ENCODE measurements at places on chromosomes 5 and 9.

DNA sequence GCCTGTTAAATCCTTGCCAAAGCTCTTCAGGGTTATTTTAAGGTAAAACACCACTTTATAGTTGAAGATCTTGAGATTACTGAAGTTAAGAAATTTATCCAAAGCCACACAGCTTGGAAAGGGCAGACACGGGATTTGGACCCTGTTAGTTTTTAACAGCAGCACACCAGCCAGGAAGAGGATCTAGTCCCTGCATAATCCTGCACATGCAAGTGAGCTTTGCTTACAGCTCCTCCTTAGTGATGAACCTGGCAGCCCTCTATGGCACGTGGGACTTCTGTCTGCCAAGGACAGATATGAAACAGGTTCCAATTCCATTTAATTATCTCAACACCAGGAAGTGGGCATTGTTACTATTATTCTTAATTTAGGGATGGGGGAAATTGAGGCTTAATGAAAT is 108.7 kb downstream of the TRIM32 start:
- DNase-seq, result peak; percentile 16

- no peak for DNase-seq
These were observed 420.4 kb downstream of the KIAA0825 start for GRCh38 chr5:94197970-94198369.

GRCh38 chr9:117218951-117219350 is 195.9 kb downstream of the ASTN2 start:
- peak; percentile 56 for DNase-seq

DNA sequence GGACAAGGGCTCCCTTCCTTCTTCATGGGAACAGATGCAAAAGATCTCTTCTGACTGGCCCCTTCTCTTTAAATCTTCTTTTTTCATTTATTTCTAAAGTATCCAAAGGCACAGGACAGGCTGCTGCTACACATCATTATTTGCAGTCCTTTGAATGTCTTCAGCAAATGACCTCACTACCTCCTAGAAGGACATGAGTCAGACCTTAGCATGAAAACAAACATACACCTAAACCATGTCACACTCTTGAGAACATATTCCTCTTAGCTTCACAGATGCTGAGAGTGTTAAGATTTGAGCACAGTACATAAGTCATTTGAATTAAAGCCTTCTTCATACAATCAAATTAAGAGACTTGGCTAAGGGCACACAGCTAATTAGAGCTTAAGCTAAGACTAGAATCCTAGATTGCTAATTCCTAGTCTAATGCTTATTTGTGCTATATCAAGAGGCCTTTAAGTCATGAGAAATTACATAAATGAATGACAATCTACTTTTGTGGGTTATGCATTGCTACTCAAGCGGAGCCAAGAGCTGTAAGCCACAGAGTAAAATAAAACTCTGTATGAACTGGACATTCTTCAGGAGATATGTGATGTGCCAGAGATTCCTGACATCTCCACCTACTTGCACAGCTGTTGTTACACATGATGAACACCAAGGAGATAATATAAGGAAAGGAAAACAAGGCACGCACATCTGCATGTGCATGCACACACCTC is 109.1 kb upstream of the PTGER4 start:
- no peak for DNase-seq

GRCh38 chr9:2043243-2043642 is 28.1 kb downstream of the SMARCA2 start:
- DNase-seq, result no peak

DNA sequence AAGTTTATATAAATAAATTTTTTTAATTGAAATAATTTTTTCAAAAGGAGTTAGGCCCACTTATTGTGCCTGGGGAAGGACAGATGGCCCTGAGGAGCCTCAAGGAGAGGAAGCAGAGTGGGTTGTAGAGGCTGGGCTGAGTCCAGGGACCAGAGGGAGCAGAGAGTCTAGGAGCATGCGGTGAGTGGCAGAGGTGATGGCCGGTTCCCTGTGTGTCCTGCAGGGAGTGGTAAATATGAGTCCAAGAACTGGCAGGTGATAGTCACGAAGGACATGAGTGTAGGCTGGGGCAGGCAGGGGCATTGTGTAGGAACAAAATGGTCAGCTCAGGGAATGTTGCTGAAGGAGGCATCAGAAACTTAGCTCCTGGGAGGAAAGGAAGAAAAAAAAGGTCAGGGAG is 8.3 kb upstream of the BTNL9 start:
- no peak for DNase-seq

- no peak for DNase-seq
These were observed 179.7 kb downstream of the C9orf152 start for GRCh38 chr9:110028271-110028670.

- DNase-seq, result no peak
These were observed 61.2 kb upstream of the ALDH1A1 start for GRCh38 chr9:73014011-73014410.

GRCh38 chr9:130143279-130143893 is 28.8 kb upstream of the NCS1 start:
- no peak for DNase-seq

GRCh38 chr5:89930591-89931392 is 478.8 kb downstream of the CETN3 start:
- no peak for DNase-seq

DNA sequence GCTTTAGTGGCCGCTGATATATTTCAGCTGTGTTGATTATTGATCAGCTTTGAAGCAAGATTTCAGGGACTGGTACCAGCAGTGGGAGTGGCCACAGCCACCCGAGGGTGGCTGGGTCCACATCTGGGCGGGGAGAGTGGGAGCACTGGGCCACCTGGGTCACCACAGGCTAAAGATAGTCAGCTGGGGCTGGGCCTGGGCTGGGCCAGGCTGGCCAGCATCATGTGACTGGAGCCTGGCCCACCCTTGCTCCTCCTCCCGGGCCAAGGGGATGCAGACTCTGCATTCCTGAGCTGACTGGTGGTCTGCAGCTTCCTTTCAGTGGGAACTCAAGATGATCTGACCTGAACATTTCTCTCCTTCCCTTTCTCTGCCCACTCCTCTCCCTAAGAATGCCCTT is 27.1 kb downstream of the LARP1 start:
- no peak for DNase-seq

DNA sequence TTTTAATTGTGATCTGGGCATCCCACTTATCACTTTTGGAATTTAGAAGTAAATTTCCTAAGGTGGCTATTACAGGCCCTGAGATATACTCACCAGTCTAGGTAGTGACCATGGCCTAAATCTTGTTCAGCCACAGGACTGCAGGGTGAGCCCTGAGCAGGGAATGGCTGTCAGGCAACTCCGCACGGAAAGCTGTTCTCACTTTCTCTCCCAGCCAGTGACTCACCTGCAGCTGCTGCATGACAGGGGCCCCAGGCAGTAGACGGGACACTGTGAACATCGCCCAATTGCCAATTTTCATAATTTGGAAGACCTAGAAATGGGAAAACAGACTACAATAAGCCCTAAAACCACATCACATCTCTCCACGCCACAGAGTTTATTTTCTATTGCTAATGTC is 69.6 kb upstream of the TAF1L start:
- no peak for DNase-seq

DNA sequence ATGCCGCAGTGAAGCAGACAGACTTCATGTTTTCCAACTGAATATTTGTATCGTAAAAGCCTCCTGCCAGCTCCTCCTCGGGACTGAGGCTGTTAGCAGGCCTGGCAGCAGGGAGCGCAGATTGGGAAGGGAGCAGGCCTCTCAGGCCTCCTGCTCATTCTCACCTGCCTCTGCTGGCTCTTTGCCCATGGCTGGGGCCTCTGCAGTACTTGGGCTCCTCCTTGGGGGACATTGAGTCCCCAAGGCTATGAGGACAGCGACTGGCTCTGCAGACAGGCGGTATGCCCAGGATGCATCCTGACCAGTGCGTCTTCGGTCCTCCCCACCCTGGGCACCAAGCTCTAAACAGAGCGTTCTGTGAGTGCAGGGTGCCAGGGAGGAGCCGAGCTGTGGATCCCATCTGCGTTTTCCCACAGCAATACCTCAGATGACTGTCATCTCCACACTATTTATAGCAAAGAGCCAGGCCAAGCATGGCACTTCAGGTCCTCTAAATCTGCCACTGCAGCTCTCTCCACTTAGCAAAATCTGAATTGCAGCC is 38.7 kb downstream of the TSTD2 start:
- DNase-seq, result peak; percentile 93

- DNase-seq, result peak; percentile 48
These were observed 341.0 kb upstream of the CD180 start for GRCh38 chr5:67537439-67538148.

DNA sequence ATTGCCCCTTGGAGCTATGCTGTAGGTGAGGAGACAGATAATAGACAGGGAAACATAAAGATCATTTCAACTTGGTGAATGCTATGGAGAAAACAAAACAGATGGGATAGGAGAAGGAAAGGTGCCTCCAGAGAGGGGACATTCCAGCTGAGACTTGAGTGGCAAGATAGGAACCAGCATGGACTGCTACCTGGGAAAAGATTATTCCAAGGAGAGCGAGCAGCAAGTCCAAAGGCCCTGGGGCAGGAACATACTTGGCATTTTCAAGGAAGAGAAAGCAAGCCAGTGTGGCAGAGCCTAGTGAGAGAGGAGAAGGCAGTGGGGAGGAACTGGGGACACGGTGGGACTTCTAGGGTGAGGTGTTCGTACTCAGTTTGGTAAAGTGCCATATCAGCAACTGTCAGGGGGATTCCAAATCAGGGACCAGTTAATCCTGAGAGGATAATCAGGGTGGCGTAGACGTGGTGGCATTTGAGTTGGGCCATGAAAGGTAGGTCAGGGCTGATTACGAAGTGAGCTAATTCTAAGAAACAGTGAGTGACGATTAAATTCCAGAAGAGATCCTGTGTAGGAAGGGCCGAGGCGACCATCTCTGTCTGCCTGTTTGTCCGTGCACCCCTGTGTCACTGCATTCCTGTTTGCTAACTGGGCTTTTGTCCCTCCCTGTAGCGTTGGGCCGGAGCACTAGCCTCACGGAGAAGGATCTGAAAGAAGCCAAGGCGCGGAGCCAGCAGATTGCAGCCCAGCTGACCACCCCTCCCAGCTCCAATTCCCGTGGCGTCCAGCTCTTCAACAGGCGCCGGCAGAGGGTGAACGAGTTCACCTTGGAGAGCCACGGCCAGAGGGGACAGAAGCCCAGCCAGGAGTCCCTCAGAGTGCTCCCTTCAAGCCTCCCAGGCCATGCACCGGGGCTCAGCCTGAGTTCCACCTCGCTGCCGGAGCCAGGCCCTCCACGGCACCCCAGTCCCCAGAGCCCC is 7.1 kb downstream of the SYNPO start:
- no peak for DNase-seq

GRCh38 chr9:37374892-37375291 is 47.6 kb upstream of the GRHPR start:
- no peak for DNase-seq

DNA sequence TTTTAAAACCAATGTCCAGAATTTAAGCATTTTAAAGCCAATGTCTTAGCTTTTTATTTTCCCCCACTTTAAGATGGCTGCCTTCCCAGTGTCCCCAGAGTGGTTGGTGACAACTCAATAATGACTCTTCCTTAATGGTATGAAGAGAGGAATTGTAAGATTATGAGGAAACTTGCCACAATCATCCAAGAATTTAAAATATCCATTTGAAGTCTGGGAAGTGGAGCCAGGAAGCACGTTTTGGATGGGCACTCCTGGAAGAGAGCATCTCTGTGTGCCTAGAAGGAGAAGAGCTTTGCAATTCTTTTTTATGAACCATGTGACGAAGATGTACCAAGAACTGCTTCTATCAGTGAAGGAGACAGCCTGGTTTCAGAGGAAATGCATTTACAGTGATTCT is 11.3 kb upstream of the IGFBPL1 start:
- no peak for DNase-seq

GRCh38 chr5:66757219-66757833 is 161.1 kb downstream of the MAST4 start:
- DNase-seq, result peak; percentile 86

- DNase-seq, result no peak
These were observed 9.2 kb downstream of the PRR16 start for GRCh38 chr5:120473332-120473731.

- DNase-seq, result no peak
These were observed 176.0 kb downstream of the ATP10B start for GRCh38 chr5:160675988-160676387.

DNA sequence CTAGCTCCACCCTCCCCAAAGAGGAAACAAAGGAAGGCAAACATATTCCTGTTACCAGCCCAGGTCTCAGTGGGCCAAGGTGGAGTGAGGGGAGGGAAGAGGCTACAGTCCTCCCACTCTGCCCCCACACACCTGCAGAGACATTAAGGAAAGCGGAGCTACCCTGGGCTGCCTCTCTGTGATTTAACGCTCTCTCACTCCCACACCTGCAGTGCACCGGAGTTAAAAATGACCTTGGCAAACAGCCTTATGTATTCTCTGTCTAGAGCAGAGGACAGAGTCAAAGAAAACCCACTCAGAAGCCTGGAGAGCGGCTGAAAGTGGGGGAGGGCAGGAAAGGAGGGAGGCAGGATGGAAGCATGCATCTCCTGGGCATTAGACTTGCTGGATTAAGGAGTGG is 32.7 kb downstream of the KCNIP1 start:
- peak; percentile 94 for DNase-seq

DNA sequence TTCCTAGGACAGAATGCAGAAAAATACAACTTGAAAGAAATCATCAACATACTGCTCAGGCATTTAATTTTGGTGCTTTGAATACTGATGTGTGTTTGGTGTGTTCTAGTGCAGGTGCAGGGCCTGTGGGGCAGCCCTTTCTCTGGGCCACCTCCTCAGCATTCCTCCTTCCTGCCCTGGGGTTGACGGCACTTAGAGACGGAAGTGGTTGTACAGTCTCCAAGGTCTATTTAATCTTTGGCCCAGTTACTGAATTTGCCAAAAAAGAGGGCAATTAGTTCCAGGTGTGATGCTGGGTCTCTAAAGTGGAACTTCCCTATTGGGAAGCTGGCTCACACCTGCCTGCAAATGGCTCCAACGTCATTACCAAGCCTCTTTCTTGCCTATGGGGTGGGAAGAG is 269.0 kb downstream of the SH3GL2 start:
- peak; percentile 93 for DNase-seq

DNA sequence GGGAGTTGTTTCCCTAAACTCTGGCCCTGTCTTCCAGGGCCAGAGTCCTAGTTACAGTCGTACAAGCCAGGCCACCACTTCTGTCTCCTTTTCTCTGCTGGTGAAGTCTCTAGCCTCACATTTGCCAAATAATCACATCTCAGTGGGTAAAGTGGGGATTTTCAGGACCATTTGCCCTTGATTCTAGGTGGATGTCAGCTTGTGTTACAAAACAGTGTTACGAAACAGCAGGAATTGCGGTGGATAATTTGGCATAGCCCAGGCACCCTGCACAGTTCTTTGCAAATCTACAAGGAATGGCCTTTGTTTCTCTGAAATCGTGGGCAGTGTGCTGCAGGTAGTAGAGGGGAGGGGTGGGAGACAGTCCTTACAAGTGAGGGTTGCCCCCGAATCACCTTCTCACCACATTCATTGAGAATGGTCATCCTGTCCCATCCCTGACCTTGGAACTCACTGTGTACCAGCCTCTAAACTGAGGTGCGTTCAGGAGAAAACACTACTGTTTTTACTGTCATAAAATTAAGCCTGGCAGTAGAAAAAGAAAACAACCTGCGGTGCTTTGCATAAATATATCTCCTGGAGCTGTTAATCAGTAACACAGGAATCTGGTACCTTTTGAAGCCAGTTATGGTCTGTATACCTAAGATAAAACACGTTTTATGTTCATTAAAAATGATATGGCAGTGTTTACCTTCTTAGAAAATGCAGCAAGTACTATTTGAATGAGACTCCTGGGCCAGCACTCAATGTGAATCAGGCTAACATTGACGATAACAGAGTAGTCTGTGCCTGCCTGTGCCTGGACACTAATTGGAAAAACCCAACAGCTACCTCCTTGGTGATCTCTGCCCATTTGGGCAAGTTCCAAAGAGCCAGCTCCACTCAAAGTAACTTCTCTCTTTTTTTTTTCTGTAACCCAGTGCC is 44.3 kb downstream of the CYSTM1 start:
- no peak for DNase-seq
